ENCODE measurements at places on chromosomes 16 and 17. TPM values are rescaled to one million over a fixed set of nuclear protein-coding genes. Genes with fewer than 3 reads are reported as not detected.
A peak's percentile ranks its signal among the peaks of the same experiment; 100 is the strongest.

Gene MRPL58
- 57.7 TPM for total RNA-seq

GRCh38 chr17:80815151-80815681 is 176.4 kb upstream of the CHMP6 start:
- no peak for DNase-seq

- DNase-seq, result no peak
These were observed 4.8 kb upstream of the KRT36 start for GRCh38 chr17:41494524-41494923.

GRCh38 chr17:48550502-48551213 is 5.7 kb upstream of the HOXB2 start:
- no peak for DNase-seq

GRCh38 chr16:62077998-62078397 is 41.8 kb upstream of the CDH8 start:
- no peak for DNase-seq

DNA sequence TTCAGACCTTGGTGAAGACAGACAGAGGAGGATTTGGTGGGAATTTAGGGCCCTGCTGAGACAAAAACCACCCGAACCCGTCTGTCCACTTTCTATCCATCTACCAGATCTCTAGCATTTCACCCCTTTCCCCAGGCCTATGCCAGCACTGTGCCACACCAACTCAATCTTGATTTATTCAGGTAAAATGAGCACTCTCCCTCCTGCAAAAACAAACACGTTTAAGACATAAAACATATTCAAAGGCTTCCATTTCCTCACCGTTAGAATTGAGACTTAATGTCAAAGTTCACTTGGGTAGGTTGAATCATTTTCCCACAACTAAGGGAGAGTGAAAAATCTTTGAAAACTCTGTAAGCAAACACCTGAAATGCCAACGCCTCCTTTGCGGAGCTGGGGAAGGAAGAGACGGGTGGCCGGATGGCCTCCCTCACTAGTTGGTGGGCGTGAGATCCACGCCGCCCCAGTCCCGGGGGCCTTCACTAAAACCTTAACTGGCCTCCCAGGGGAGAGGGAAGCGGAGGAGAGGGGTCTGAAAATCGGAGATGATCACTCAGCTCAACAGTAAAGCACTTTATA is 862 bp downstream of the DCAKD start:
- peak; percentile 63 for DNase-seq

- DNase-seq, result no peak
These were observed 1.9 kb upstream of the LCMT1 start for GRCh38 chr16:25109643-25110042.

DNA sequence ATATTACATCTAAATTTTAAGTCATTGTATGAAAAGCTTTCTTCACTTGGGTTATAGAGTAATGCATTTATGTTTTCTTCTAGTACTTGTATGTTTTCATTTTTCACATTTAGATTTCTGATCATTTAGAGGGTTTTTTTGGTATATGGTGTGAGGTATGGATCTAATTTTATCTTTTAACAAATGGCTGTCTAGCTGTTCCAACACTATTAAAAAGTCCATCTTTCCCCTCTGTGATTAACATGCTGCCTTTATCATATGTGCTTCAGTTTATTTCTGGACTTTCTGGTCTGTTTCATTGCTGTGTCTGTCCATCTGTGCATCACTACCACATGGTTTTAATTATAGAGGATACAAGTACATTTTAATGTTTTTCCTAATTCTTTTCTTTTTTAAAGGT is 163.8 kb downstream of the MYO1D start:
- DNase-seq, result no peak

Measured in activated CD4-positive, alpha-beta memory T cell treated with anti-CD3 and anti-CD28 coated beads for 36 hours (primary cell).